ENCODE measurements at places on chromosomes 3 and 15.

DNA sequence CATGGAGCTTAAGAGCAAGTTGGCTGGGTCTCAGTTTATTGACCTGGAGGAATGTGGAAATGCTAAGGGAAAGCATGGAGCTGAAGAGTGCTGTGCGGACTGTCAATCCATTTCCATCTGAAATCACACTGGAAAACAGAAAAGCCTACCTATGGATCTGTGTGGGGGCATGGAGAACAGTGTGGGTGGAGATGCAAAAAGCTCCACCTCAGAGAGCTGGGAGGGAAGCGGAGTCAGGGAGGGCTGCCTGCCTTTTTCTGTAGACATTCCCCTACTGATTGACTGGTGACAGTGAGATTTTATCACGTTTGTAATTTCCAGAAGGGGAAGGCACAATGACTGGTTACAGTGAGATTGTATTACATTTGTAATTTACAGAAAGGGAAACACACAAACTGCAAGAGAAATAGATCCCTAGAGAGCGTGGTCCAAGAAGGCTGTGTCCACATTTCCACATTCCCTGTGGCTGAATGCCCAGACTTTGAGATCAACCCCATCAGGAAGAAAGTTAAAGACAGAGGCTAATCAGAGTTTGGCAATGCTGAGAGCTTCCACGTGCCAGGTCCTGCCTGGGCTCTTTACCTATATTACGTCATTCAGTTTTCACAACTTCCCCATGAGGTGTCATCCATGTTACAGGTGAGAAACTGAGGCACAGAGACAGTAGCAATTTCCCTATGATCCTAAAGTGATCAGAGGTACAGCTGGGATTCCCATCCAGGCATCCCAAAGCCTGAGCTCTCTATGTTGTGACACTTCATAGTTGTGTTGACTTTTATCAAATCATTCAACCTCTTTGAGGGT, 67.7 kb upstream of the NSMCE3 start:
- no peak for DNase-seq

- no peak for DNase-seq
Observed at GRCh38 chr3:113057117-113057516, 66.3 kb downstream of the GTPBP8 start.

- DNase-seq, result no peak
Observed at GRCh38 chr3:157594413-157594812, 91.2 kb upstream of the VEPH1 start.

DNA sequence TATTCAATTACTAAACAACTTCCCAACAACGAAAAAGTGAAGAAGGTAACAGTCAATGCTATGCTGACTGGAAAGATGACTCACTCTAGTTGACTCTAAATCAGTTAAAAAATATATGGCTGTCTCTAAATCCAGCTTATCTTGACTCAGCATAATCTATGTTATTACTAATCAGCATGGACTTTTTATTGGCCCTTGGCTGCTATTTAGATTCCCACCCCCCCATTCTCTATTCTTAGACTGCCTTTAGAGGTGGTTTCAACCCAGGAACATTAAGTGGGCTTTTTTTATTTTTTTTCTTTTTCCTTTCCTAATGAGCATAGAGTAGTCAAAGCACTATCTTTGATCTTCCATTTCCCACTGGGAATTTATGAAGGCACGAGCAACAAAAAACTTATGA, 1.9 kb downstream of the PCOLCE2 start:
- no peak for DNase-seq

Measured in DMS 273 treated with DMSO at 0.1 percent for 48 hours (cell line).